ENCODE measurements at places on chromosomes 6 and 20. TPM values are rescaled to one million over a fixed set of nuclear protein-coding genes. Genes with fewer than 3 reads are reported as not detected.

SNAP25 gene
- 4.8 TPM for total RNA-seq

FOXQ1 gene
- 0.53 TPM for total RNA-seq

KIF13A gene
- 57.0 TPM for total RNA-seq

CGAS gene
- 0.52 TPM for total RNA-seq

BANF2 gene
- total RNA-seq, result not detected

- DNase-seq, result peak; percentile 80
- no peak overlapping the region for H3K27ac ChIP-seq
- peaks cover 13% of the 10 kb centered on the region for H3K4me1 ChIP-seq
These were observed 38.2 kb downstream of the KIAA1755 start for GRCh38 chr20:38222231-38222922.

DNA sequence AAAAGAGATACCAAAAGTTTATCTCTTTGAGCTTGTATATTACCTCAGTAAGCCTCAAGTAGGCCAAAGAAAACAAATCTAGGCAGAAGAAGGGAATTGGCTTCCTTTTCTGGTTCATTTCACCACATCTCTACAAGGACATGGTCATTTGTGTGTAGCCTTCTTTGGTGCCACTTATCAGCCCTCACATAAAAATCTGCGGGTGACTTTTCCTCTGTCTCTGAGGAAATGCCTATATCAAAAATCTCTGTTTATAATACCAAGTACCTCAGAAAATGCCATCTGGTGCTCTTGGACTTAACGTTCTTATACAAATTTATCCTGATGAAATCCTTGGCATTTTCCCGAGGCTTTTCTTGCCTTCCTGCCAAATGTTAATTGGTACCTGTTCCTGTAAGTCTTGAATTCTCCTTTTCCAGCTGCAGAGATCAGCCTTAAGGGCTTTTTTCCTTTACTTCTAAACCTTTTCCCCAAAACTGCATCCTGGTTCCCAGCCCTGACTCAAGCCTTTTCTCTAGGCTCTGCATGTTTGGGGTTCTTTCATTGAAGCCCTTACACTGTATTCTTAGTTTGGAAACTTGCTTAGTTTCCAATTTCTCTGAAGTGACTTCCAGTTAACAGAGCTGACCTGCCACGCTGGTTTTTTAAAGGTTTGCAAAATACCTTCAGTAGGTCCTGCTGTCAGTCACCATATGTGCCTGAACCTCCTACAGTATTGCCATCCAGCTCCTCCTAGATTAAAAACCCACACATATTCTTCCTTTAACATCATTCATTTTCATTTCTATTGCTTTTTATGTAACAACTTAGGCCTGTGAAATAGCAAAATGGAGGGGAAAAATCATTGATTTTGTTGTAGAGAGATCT, 191.2 kb upstream of the PREP start:
- no peaks in the 10 kb centered on the region for H3K27me3 ChIP-seq
- H3K4me3 ChIP-seq, result no peak overlapping the region
- no peaks in the 10 kb centered on the region for H3K36me3 ChIP-seq
- peaks cover 26% of the 10 kb centered on the region for H3K4me1 ChIP-seq
- DNase-seq, result no peak

- no peak overlapping the region for H3K4me3 ChIP-seq
- DNase-seq, result no peak
- H3K4me1 ChIP-seq, result no peaks in the 10 kb centered on the region
- H3K36me3 ChIP-seq, result peaks cover 11% of the 10 kb centered on the region
- H3K27me3 ChIP-seq, result no peaks in the 10 kb centered on the region
These were observed 12.0 kb downstream of the RTN4IP1 start for GRCh38 chr6:106617302-106617701.

DNA sequence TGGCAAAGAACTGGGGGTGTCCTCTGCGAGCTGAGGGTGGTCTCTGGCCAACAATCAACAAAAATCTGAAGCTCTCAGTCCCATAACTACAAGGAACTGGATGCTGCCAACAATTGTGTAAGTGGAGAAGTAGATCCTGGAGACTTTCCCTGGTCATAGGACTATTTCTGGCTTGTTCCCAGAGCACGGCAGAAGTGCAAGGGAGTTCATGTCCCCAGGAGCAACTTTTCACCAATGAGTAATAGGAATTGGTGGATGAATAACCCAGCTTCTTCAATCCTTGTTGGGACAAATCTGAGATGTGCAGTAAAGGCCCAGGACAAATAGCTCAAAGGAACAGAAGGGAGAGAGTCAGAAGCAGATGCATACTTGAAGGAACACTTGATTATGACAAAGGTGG, 95.5 kb downstream of the QRSL1 start:
- H3K27ac ChIP-seq, result no peak overlapping the region
- no peak overlapping the region for H3K4me3 ChIP-seq
- DNase-seq, result no peak

DNA sequence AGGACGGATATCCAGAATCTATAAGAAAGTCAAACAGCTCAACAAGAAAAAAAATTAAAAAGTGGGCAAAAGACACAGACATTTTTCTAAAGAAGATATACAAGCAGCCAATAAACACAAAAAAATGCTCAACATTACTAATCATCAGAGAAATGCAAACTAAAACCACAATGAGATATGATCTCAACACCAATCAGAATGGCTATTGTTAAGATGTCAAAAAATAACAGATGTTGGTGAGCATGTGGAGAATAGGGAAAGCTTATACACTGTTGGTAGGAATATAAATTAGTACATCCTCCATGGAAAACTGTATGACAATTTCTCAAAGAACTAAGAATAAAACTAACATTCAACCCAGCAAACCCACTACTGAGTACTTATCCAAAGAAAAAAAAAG, 23.3 kb upstream of the OSTM1 start:
- no peak overlapping the region for H3K4me3 ChIP-seq
- H3K27ac ChIP-seq, result no peak overlapping the region
- H3K27me3 ChIP-seq, result peaks cover 5% of the 10 kb centered on the region
- H3K36me3 ChIP-seq, result no peaks in the 10 kb centered on the region
- DNase-seq, result no peak

DNA sequence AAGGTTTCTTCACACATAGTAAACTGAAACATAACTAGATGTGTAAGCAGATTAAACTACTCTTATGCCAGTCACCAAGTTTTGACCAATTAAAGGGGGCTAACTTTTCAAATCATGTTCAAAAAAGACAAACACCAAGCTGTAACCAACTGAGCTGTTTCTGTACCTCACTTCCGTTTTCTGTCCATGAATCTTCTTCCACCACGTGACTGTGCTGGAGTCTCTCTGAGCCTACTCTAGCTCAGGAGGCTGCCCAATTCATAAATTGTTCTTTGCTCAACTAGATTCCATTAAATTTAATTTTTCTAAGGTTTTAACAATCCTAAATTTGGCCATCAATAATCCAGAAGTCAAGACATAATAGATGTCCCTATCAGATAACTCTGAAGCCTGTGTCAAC, 229.4 kb downstream of the FNDC1 start:
- H3K36me3 ChIP-seq, result no peaks in the 10 kb centered on the region
- H3K4me1 ChIP-seq, result no peaks in the 10 kb centered on the region
- H3K27me3 ChIP-seq, result no peaks in the 10 kb centered on the region
- DNase-seq, result no peak
